ENCODE measurements at places on chromosomes 6 and 20.

GRCh38 chr6:150202934-150203333 lies 60.1 kb downstream of the PPP1R14C start:
- no peak for DNase-seq

DNA sequence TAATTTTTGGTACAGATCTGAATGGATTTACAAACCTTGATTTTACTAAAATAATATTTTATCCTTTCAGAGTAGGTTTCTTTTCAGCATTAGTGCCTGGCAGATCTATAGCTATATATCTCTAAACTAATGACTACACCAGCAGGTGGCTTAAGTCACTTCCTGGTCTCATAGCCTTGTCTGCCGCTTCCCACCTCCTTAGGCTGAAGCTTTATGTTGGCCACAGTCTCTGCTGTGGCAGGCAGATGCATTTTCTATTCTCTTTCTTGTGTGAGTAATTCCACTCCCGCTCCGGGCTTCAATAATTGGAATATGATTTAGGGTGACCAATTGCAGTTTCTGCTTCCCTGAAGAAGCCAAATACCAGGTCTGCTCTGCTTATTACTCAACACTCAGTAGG lies 226.8 kb upstream of the HS3ST5 start:
- DNase-seq = no peak

DNA sequence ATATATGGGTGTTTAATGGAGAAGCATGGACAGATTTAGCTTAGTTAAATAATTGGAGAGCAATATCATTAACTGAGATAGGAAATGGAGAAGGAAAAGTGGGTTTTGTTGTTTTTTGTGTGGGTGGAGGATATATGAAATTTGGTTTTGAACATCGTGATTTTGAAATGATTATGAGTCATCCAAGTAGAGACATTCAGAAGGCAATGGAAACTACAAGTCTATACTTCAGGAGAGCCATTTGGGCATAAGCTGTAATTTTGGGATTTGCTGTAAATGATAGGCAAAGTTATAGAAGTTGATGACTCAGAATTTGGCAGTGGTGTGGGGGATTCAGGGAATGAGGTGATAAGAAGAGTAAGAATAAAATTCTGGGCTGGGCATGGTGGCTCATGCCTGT lies 27.4 kb upstream of the FAM135A start:
- no peak for DNase-seq

DNA sequence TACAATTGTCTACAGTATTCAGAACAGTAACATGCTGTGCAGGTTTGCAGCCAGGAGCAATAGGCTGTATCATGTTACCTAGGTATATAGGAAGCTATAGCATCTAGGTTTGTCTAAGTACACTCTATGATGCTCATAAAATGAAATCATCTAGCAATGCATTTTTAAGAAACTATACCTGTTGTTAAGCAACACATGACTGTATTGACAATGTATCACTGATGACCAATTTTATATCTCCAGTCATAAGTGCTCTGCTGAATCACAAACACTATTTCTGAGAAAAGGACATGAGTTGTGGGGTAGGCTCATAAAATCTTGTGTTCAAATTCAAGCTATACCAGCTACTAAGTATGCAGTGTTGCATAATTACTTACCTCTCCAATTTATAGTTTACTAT lies 501.3 kb downstream of the CD109 start:
- no peak for DNase-seq

- DNase-seq = no peak
These were observed 73.2 kb downstream of the SMOC2 start for GRCh38 chr6:168514216-168514615.

GRCh38 chr20:57330998-57331397 lies 1.4 kb downstream of the SPO11 start:
- no peak for DNase-seq

DNA sequence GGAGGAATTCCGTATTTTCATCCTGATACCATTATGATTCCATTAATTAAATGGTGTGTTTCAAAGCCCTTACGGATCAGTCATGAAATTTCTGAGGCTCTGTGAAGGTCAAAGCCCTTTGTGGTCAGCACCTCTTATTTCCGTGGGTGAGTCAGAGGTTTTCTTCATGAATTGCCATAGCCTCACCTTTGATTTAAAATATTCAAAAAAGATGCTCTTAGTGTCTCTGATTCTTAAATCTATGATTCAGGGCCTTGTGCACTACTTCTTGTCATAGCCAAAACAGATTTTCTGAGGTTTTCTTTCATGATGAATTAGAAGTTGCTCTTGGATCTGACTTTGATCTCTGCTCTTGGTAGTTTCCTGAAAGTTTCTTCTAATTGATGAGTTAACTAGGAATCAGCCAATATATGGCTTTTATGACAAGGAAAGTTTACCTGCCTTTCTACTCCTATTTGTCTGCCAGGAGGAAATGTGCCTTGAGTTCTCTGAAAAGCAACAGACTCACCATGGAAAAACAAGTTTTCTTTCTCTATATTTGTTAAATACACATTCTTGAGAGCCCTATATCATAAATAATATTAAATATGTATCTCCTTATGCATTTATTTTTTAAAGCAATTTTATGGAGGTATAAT lies 613.0 kb downstream of the UTRN start:
- DNase-seq = no peak

DNA sequence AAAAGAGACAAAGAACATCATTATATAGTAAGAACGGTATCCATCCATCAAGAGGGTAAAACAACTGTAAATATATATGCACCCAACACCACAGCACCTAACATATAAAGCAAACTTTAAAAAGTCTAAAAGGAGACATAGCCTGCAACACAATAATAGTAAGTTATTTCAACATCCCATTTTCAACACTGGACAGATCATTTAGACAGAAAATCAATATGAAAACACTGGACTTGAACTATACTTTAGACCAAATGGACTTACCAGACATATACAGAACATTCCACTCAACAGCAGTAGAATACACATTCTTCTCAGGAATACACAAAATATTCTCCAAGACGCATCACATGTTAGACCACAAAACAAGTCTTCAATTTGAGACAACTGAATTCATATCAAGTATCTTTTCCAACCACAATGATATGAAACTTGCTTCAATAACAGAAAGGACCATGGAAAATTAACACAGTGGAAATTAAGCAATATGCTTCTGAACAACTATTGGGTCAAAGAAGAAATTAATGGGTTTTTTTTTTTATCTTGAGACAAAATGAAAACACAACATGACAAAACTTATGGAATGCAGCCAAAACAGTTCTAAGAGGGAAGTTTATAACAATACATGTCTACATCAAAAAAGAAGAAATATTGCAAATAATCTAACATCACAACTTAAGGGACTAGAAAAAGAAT lies 23.9 kb upstream of the ASF1A start:
- DNase-seq = no peak
